ENCODE measurements at places on chromosomes 6 and 20. TPM values are rescaled to one million over a fixed set of nuclear protein-coding genes. Genes with fewer than 3 reads are reported as not detected.

DNA sequence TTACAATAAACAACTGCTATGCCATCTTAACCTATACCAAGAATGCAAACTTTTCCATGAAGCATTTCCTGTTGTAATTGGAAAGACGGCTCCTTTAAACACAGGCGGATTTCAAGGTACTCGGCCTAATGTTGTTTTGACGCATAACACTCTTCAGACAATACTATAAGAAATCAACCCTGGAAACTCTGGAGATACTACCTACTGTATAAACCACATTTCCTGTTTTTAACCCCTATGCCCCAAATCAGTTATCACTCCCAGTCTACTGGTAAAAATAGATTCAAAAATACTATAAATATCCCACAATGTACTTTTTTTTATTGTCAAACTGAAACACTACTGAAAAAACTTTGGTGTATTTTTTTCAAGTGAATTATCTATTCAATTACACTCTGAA, 118.1 kb downstream of the IRF4 start:
- H3K4me1 ChIP-seq: no peaks in the 10 kb centered on the region
- peaks cover 5% of the 10 kb centered on the region for H3K36me3 ChIP-seq
- H3K27ac ChIP-seq: no peak overlapping the region
- H3K4me3 ChIP-seq: no peak overlapping the region
- H3K27me3 ChIP-seq: no peaks in the 10 kb centered on the region

C6orf141 gene
- total RNA-seq: not detected

SLCO4A1 gene
- total RNA-seq: 0.56 TPM

WFDC12 gene
- not detected for total RNA-seq

CEP250 gene
- total RNA-seq: 38.3 TPM

HIVEP2 gene
- 11.1 TPM for total RNA-seq

All from IMR-90 (cell line).